Ascending aorta (tissue), 2 donors: ENCODE measurements at places on chromosomes 12 and 14.
A peak's percentile ranks its signal among the peaks of the same experiment; 100 is the strongest.

DNA sequence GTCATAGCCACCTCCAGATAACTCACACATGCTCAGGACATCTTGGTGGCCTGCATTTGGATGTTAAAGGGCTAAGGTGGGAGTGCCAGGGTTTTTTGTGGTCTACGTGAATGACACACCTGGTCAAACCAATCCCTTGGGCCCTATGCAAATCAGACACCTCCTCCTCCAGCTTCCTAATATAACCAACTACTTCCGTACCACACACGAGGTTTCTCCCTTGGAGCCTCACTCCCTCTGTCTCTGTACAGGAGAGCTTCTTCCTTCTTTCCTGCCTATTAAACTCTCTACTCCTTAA, 19.6 kb downstream of the APOBEC1 start:
- H3K27ac ChIP-seq, result no peak overlapping the region
- no peak overlapping the region for H3K4me3 ChIP-seq
- DNase-seq, result no peak

- H3K36me3 ChIP-seq, result peaks cover 45% of the 10 kb centered on the region
- no peaks in the 10 kb centered on the region for H3K4me1 ChIP-seq
- H3K27me3 ChIP-seq, result no peaks in the 10 kb centered on the region
- H3K27ac ChIP-seq, result no peak overlapping the region
Measured at GRCh38 chr12:71646512-71646911, 17.1 kb downstream of the ZFC3H1 start.

GRCh38 chr12:51847643-51848325, 734 bp downstream of the FIGNL2 start:
- peak overlapping the region; percentile 69 for H3K4me3 ChIP-seq
- peaks cover 14% of the 10 kb centered on the region for H3K4me1 ChIP-seq
- peaks cover 28% of the 10 kb centered on the region for H3K27me3 ChIP-seq
- H3K27ac ChIP-seq, result no peak overlapping the region
- DNase-seq, result no peak
- no peaks in the 10 kb centered on the region for H3K36me3 ChIP-seq

GRCh38 chr12:29429999-29430715, 49.2 kb upstream of the ERGIC2 start:
- H3K36me3 ChIP-seq, result no peaks in the 10 kb centered on the region
- no peak overlapping the region for H3K27ac ChIP-seq
- no peaks in the 10 kb centered on the region for H3K27me3 ChIP-seq
- no peak overlapping the region for H3K4me3 ChIP-seq

GRCh38 chr12:51827925-51828818, 20.3 kb downstream of the FIGNL2 start:
- no peaks in the 10 kb centered on the region for H3K36me3 ChIP-seq
- no peaks in the 10 kb centered on the region for H3K4me1 ChIP-seq
- no peaks in the 10 kb centered on the region for H3K27me3 ChIP-seq
- DNase-seq, result no peak
- H3K4me3 ChIP-seq, result no peak overlapping the region

- no peaks in the 10 kb centered on the region for H3K4me1 ChIP-seq
- no peak overlapping the region for H3K27ac ChIP-seq
- no peaks in the 10 kb centered on the region for H3K36me3 ChIP-seq
- no peak for DNase-seq
- H3K4me3 ChIP-seq, result no peak overlapping the region
Measured at GRCh38 chr12:59500335-59500734, 95.5 kb upstream of the SLC16A7 start.

GRCh38 chr12:128068211-128068610, 198.8 kb upstream of the TMEM132C start:
- H3K27ac ChIP-seq, result peak overlapping the region; percentile 14
- no peaks in the 10 kb centered on the region for H3K36me3 ChIP-seq
- H3K4me3 ChIP-seq, result no peak overlapping the region
- no peak for DNase-seq
- no peaks in the 10 kb centered on the region for H3K4me1 ChIP-seq

DNA sequence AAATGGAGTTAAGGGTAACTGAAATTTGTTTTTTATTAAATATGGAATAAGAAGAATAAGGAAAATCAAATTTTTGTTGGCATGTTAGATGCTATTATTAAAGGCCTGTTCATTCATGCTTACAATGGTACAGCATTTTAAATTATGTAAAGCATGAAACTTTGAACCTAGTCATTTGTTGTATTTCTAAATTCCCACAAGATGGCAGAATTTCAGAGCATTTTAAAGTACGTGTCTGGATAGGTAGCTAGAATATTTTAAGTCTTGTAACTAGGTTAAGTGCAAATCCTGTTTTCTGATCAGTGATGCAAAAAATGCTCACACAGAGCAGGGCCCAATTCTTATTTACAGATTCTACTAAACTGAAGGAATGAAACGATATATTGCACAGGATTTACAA, 585.6 kb upstream of the MIS18BP1 start:
- H3K36me3 ChIP-seq, result no peaks in the 10 kb centered on the region
- no peaks in the 10 kb centered on the region for H3K4me1 ChIP-seq
- no peak overlapping the region for H3K27ac ChIP-seq
- no peak overlapping the region for H3K4me3 ChIP-seq
- H3K27me3 ChIP-seq, result no peaks in the 10 kb centered on the region

- no peak overlapping the region for H3K4me3 ChIP-seq
- no peak for DNase-seq
- H3K4me1 ChIP-seq, result no peaks in the 10 kb centered on the region
- no peaks in the 10 kb centered on the region for H3K27me3 ChIP-seq
- peaks cover 3% of the 10 kb centered on the region for H3K36me3 ChIP-seq
- H3K27ac ChIP-seq, result no peak overlapping the region
Measured at GRCh38 chr12:79873201-79873600, 61.7 kb downstream of the PPP1R12A start.

DNA sequence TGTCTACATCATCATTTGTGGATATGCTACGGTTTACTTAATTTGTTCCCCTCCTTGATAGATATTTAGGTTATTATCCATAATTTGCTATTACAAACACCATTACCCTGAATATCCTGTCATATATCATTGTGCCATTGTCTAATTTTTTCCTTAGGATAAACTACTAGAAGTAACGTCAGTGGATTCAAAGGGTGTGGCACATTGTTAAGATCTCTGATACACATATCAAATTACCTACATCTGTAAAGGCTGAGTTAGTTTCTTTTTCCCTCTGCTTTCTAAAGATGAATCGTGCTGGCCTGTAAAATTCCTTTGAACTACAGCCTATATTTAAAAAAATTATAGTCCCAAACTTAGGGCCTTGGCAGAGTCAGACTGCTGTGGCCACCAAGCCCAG, 53.9 kb upstream of the STRN3 start:
- peaks cover 14% of the 10 kb centered on the region for H3K36me3 ChIP-seq
- H3K27ac ChIP-seq, result no peak overlapping the region
- no peak for DNase-seq
- H3K4me3 ChIP-seq, result no peak overlapping the region
- no peaks in the 10 kb centered on the region for H3K27me3 ChIP-seq

- no peak for DNase-seq
- H3K4me3 ChIP-seq, result no peak overlapping the region
- no peaks in the 10 kb centered on the region for H3K4me1 ChIP-seq
- no peak overlapping the region for H3K27ac ChIP-seq
- no peaks in the 10 kb centered on the region for H3K36me3 ChIP-seq
Measured at GRCh38 chr14:31788340-31788739, 227.1 kb downstream of the NUBPL start.
